ENCODE measurements at places on chromosomes 6 and 20.
A peak's percentile ranks its signal among the peaks of the same experiment; 100 is the strongest.

DNA sequence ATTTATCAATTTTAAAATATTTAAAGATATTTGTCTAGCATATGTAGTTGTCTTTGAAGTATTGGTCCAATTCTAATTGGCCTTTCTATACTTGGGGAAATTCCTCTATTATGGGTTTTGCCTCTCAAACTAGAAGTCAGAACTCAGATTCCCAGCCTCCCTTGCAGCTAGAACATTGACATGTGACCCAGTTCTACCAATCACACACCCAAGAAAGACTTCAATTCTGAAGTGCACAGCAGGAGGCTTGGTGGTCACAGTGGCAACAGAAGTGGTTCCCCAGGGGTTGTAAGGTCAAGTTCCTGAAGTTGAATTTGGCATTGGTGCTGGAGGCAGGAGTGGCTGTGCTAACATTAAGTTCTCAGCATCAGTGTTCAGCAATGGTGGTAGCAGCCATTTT is 14.8 kb upstream of the FKBP5 start:
- peak; percentile 13 for DNase-seq

DNA sequence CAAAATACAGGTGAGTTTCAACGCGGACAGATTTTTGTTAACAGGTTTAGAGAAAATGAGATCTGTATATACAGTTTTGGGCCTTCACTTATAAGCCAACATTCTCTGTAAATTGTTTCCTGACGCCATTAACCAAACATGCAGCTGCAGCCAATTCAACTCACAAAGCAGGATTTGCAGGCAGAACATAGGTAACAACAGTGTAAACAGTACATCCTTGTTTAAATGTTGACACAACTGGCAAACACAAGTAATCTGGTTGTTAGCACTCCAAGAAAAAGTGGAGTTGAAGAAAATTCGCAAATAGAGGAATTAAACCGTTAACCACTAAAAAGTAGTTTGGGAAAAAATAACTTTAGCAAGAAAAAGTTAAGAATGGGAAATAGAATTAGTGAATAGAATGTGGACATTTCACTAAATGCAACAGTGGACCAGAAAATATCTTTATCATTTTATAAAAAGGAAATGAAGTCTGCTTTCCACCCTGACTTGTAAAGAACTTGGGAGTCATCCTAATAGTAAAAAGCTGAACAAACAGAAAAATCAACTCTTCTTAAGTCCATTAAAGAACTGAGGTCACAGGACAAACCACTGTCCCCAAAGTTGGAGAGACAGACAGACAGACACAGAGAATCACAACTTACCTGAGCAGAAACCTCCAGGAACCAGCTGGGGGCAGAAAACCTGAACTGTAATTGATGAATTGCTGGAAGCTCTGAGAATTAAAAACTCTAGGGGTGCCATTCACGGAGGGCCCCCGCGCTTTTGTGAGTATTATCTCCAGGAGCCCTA is 10.1 kb downstream of the SMIM28 start:
- DNase-seq: no peak

DNA sequence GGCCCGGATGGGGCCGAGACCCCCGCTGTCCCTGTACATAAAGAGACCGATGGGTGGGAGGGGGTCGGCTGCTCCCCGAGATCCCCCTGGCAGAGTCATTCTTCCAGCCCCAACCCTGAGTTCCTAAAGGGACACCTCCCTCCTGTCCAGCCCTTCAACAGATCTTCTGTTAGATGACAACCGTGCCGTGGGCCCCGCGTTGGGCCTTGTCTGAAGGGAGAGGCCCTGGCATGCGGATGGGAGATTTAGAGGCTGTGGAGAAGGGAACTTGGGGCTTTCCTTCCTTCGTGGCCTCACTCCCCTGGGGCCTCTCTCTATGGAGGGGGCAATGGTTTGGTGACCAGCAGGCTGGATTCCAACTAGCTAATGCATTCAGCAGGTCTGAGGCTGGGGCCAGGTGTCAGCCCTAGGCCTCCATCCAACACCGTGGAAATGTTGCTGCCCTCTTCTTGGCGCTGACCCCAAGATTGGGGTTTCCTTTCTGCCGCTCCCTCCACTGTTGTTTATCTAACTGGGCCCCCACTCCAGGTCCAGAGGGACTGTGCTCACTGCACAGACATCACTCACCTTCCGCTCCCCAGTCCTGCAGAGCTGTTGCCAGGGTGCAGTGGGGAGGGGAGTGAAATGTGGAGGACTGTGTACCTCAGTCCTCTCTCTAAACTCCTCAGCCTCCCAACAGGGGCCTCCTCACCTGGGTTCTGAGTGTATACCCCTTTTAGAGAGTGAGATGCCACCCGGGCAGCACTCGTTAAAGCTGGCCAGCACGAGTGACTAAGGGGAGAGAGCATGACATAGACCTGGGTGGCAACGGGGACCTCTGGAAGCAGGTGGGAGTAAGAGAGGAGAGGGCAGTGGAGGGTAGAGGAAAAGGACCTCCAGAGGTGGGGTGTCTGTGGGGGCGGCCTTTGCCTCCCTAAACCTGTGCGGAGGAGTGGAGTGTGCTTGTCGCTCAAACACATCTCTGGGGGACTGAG is 6.7 kb downstream of the TMEM151B start:
- DNase-seq: no peak

DNA sequence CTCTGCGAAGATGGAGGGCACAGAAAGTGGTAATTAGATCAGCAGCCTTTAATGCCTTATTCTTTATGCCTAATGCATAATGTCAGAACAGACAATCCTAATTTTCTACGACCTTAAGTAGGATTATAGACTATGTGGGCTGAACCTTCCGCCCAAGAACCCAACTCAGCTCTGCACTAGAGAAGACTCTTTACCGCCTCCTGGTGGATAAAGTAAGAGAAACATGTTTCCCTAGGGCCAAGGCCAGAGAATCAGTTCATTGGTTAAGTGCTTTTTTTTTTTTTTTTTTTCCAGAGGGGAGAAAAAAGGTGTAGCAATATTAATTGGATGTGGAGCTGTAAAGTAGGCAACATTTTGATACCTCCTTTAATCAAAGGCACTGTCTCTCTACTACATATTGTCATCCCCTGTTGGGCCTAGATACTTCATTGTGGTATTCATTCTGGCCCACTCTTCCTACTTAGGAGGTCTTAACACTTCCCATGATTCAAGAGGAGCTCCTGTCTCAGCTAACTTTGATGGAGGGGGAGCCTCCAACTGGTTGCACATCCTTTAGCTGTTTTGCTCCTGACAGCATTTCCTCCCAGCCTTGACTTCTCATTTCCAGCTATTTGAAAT is 124.9 kb upstream of the NRN1 start:
- no peak for DNase-seq

- DNase-seq: no peak
These were observed 649.7 kb upstream of the CHD6 start for GRCh38 chr20:42267793-42268384.

DNA sequence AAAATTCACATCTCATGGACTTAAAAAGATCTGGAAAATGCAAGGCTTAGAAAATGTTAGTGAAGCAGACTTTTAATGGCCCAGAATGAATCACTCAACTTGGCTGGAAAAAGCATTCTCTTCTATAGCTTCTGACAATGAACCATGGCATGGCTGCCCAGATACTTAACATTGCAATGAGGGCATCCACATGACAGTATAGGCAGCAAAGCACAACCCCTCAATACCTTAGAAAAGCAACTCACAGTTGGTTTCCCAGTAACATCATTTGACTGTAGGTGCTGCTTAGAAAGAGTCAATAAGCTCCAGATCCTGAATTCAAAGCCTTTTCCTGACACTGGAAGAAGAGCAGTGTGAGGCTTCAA is 155.8 kb downstream of the EYA4 start:
- DNase-seq: no peak

All from osteocyte (in vitro differentiated cells).